ENCODE measurements at places on chromosomes 6 and 20.

- DNase-seq: no peak
Measured at GRCh38 chr20:47343007-47343472, 13.5 kb downstream of the ZMYND8 start.

GRCh38 chr20:12012241-12013222 is 94.8 kb downstream of the BTBD3 start:
- DNase-seq: peak; percentile 58

- no peak for DNase-seq
Measured at GRCh38 chr6:51814418-51814817, 273.0 kb downstream of the PKHD1 start.

GRCh38 chr6:168333039-168333438 is 13.5 kb upstream of the DACT2 start:
- peak; percentile 46 for DNase-seq

- DNase-seq: no peak
Measured at GRCh38 chr20:34412453-34412852, 49.4 kb downstream of the ITCH start.

- DNase-seq: no peak
Measured at GRCh38 chr6:35140639-35141006, 516 bp downstream of the TCP11 start.

DNA sequence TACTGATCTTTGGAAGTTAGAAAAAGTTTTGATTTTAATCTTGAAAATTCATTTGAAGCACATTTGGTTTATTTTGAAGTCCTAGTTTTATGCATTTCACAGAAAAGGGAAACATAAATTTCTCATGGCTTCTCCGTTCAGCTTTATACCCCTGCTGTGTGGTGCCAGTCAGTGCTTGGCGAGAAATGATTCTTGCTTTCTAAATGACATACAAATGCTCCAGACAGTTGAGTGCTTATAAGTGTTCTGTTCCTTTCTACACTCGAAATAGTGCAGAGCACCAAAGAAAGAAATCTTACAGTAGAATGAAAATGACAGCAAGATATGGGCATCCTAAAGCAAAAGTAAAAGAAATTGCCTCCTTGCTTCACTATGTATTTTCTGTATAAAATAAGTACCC is 9.0 kb upstream of the ZNF292 start:
- DNase-seq: no peak

GRCh38 chr6:43861212-43861894 is 91.3 kb downstream of the VEGFA start:
- no peak for DNase-seq

DNA sequence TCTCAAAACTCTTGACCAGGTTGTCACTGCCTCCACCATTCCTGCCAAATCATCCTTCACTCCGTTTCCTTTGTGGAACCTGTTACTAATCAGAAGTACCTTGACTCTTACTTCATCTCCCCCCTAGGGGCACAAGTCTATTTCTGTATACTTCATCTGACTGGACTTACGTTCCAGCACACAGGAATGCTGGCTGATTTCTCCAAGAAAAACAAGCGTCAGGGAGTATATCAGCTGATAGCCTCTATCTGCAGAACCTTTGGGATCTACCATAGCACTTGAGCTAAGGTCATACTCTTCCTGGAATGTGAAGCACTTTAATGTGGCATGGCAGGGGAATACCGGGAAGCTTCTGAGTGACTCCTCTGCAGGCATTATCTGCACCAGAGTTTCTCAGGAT is 178.1 kb upstream of the MOCS1 start:
- no peak for DNase-seq

- no peak for DNase-seq
Measured at GRCh38 chr20:50385733-50386640, 124.2 kb upstream of the PTPN1 start.

DNA sequence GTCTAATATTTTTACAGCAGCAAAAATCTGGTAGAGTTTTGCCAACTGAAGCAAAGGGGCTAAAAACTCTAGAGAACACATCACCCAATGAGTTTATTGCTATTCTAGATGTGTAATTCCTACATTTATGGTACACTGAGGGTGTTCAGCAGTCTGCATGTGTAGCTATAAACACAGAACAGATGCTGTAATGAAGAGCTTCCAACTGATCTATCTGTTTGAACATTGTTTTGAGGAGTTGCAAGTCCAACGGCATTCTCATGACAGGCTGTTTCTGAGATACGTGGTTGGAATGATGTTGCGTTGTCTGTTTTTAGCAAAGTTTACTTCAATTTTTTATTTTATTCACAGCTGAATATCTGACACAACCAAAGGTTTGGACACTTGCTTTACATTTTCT is 141.2 kb upstream of the RAB32 start:
- no peak for DNase-seq

DNA sequence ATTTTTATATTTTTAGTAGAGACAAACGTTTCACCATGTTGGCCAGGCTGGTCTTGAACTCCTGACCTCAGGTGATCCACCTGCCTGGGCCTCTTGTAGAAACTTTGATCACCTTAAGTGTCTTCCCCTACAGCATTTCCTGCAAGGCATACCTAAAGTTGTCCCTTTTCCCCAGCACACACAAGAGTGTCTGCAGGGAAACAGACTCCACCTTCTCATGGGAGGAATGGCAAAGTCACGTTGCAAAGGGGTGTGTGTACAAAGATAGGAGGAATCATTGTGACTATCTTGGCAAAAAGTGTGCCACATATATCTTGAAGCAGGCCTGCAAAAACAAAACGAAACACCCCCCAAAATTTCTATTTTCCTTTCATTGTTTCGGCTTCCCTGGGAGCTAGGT is 160.8 kb upstream of the RNF24 start:
- no peak for DNase-seq

GRCh38 chr6:139712830-139713229 is 338.4 kb upstream of the CITED2 start:
- DNase-seq: no peak

GRCh38 chr6:168941036-168941435 is 312.6 kb downstream of the THBS2 start:
- DNase-seq: no peak

GRCh38 chr20:61053889-61054288 is 198.2 kb upstream of the CDH4 start:
- no peak for DNase-seq

DNA sequence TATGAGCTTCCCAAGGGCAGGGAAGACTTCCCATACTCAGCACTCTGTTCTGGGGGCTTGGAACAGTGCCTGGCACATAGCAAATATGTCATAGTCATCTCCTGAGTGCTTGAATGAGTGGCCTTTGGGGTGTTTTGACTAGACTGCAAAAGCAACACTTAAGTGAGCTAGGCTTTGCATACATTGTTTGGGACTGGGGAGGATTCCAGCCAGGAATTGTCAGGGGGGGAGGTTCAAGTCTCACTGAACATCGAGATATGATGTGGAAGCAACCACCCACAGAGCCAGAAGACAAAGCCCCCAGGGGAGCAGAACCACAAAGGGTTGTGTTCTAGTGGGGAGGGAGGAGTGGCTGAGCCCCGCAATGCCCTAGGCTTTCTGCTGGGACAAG is 98.4 kb downstream of the SYCP2 start:
- no peak for DNase-seq

DNA sequence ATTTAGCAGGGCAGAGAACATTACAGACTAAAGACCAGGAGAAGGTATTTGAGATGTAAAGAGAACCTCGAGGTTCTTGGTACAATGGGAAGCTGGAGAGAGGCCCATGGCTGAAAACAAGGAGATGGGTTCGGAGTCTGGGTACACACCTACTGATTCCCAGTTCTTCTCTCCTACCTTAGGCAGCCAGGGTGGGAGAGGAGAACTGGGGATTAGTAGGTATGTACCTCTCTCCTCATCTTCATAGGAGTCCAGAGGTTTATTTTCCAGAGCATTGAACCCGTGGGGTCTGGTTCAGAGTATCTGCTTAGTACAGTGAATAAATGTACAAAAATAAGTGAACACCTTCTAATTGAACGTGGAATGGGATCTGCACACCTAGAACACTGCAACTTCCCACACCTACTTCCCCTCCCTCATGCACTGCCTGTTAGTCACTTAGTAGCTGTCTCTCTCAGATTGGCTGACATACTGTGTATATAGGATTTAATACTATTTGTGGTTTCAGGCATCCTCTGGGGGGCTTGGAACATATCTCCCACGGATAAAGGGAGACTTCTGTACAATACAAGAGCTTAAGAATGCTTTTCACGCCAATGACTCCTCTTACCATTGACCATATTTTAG is 23.5 kb upstream of the NUP153 start:
- no peak for DNase-seq

Data from urothelium cell line (cell line).